GM12892 (cell line): ENCODE measurements at places on chromosomes 5 and 9.

DNA sequence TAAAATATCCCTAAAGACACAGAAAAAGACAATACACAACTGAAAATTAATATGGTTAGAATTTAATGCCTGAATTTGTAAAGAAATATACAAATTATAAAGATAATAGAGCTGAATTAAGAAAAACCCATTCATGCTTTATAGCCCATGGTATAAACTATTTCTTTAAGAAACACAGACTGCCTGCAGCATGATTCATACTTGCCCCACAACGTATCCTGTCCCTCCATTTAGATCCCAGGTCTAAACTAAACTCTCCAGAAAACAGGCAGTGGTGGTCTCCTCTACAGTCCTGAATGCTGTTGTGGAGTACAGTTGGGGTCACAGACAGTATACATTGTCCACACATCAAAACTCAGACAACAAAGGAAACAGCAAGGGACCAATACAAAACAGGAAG is 24.8 kb downstream of the IL6ST start:
- no peak for DNase-seq

GRCh38 chr9:18015116-18015515 is 436.2 kb downstream of the SH3GL2 start:
- no peak for DNase-seq

- no peak for DNase-seq
These were observed 181.6 kb upstream of the TLE4 start for GRCh38 chr9:79390077-79390698.

DNA sequence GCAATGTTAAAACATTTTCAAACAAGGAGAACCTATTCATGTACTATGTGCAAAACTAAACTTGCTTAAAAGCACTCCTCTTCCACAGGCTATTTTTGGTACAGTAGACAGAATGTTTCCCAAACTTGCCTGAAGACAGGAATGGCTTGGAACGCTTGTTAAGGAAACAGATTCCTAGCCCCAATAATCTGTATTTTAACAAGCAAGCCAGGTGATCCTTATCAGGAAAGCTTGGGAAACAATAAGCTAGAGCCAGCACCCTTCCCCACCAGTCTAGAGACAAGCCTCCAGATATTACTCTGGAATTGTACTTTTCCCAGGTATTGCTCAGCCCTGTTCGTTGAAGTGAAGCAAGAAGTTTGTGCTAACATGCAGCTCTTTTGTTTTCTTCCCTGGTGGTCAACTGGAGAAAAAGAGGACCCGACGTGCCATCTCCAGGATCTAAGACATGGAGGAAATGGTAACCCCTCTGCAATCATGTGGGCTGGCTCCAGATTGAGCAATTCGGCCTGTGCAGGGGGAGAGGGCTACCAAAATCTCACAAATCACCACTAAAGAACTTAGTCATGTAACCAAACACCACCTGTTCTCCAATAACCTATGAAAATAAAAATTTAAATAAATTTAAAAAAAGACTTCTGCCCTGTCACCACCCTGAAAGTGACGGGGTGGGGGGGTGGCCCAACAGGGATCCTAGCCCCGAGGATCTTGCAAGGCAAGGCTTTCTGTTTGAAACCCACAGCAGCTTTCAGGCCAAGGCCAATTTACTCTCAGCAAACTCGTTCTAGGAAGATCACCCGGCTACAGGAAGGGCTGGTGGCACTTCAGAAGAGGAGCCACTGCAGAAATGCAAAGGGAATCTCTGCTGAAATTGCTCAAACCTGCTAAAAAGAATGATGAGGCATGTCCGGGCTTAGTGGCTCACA is 48.6 kb downstream of the SHB start:
- no peak for DNase-seq

- no peak for DNase-seq
These were observed 1.6 kb downstream of the NTNG2 start for GRCh38 chr9:132163457-132163875.

DNA sequence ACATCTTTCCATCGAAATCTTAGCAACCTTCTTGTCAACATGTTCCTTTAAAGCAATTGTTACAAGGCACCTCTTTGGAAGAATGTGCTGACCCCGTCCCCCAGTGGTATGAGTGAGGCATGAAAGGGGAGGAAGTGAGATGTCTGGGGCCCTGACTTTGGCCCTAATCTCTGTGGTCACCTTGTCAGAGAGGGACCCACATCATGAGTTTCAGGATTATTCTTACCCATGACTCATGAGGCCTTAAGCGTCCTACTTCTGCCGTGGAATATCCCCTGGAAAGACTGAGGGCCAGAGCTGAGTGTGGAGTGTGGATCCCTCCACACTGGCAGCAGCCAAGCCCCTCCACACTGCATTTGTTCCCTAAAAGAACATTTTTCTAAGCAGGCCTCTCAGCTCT is 81.2 kb downstream of the FSTL4 start:
- DNase-seq, result no peak

- DNase-seq, result no peak
These were observed 402.3 kb upstream of the CHD1 start for GRCh38 chr5:99331061-99331460.

GRCh38 chr9:137801023-137801319 is 76.6 kb upstream of the CACNA1B start:
- no peak for DNase-seq

DNA sequence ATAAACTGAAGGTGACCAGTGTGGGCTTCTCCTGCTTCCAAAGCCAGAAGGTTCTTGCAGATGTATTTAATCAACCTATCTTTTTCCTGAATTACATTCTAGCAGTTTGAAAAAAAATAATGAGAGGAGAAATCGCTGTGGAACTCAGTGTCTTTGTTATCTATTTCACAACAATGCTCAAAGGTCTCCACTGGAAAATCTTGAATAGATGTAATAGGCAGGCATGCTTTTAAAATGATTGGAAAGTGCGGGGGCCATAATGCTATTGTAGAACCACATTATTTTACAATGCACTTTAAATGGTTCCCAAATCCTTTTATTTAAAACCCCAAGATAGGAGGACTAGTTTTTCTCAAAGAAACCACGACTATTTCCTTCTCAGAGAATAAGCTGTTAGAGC is 23.3 kb downstream of the ENC1 start:
- no peak for DNase-seq
